ENCODE measurements at places on chromosomes 2 and 18.

DNA sequence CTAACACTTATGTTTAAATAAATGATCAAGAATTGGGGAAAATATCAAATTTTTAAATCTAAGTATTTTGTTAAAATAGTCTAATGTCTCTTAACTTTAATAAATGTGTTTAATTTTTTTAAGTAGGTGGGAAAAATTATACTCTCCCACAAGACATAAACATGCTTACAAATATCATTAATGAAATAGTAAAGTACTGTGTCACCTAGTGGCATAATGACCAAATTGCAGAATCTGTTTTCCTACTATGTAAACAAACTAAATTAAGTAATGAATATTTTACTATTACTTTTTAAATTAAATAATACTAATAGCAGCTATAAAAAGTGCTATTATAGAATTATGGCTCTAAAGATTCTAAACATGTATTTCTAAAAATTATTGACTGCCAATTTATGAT lies 52.0 kb upstream of the CHAC2 start:
- DNase-seq, result no peak

DNA sequence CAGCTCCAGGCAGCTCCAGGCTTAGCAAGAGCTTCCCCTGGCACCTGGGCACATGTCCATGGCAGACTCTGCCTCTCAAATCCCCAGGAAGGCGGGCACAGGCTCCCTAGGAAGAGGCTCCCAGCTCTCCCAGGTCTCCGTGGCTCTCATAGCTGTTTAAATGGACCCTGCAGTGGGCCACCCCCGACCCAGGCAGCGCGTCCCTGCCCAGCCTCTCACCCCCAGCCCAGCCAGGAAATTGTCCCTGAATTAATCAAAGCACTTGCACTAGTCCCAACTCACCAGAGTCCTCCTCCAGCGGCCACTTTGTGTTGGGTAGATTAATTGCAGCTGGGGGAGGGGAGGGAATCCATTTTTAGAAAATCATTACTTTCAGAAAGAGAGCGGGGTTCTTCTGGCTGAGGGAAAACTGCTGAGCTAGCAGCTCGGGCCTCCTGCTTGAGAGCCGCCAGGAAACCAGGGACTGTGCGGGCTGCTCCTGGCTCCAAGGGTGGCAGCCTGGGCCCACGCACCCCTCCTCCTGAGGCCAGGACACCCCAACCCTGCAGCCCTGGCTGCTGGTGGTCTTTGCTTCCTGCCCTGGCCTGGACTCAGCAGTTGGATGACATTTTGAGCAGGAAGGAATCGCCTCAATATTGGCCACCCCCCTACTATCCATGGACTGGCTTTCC lies 36.0 kb downstream of the SMAD7 start:
- DNase-seq, result no peak

- DNase-seq, result no peak
These were observed 93.8 kb downstream of the PRKCE start for GRCh38 chr2:45745231-45745630.

GRCh38 chr2:98504381-98505109 lies 59.9 kb downstream of the INPP4A start:
- no peak for DNase-seq

GRCh38 chr18:6962571-6963451 lies 154.8 kb downstream of the LAMA1 start:
- no peak for DNase-seq

GRCh38 chr2:228257379-228257778 lies 75.9 kb upstream of the SPHKAP start:
- no peak for DNase-seq

DNA sequence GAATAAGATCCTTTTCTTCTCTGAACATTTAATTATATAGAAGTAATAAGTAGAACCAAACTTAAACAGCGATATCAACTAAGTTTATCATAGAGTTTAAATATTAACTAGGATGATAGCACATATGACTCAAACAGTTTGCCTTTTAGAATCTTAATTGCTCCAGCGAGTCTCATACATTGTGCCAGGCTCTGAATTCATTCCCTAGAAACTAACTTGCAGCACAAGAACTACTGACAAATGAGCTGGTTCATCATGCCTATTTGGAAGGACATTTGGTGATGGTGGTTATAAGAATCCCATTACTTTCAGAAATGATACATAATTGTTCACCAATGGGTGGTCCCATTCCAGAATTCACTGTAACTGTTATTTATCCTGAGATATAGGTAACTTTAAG lies 1026.6 kb upstream of the DDX18 start:
- DNase-seq, result no peak

DNA sequence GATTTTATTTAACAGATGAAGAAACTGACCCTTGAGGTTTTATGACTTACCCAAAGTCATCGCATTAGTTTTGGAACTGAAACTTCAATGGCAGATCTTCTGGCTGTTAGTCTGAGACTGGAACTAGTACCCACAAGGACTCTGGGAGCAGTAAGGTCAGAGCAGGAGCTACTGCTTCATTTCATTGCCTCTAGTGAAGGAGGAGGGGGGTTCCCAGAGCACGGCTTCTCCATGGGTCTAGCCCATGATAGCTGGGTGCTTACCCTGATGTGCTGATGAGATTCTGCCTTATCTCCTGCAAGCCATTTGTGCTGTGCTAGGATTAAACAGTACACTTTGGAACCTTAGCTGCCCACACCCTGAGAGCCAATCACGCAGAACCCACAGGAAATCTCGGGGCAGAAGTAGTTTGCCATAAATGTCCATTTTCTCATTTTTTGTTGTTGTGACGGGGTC lies 5.4 kb upstream of the RNASEH1 start:
- peak; percentile 6 for DNase-seq

GRCh38 chr2:53527056-53527455 lies 240.5 kb upstream of the CHAC2 start:
- DNase-seq, result no peak

GRCh38 chr18:23320709-23321236 lies 132.3 kb upstream of the RIOK3 start:
- DNase-seq, result no peak

GRCh38 chr2:42636934-42637333 lies 68.5 kb downstream of the MTA3 start:
- DNase-seq, result no peak

- DNase-seq, result no peak
These were observed 32.2 kb upstream of the GLI2 start for GRCh38 chr2:120703330-120703994.

DNA sequence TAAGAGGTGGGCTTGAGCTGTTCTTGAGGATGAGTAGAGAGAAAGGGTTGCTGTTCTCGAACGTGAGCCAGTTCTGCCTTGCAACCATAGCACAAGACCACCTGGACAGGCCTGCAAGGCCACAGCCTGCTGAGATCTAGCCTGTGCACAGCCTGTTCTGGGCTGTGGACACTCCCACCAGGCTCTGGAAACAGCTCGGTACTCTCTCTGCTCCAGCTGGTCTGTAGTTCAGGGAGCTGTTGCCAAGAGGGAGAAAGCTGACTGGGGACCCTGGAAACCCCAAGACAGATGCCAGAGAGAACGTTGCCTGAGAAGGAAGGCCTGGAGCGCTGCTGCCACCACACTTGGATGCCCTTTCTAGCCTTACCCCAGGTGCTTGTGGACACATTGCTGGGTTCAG lies 69.8 kb downstream of the CTIF start:
- no peak for DNase-seq

GRCh38 chr2:14867853-14868252 lies 235.3 kb downstream of the LRATD1 start:
- DNase-seq, result no peak

DNA sequence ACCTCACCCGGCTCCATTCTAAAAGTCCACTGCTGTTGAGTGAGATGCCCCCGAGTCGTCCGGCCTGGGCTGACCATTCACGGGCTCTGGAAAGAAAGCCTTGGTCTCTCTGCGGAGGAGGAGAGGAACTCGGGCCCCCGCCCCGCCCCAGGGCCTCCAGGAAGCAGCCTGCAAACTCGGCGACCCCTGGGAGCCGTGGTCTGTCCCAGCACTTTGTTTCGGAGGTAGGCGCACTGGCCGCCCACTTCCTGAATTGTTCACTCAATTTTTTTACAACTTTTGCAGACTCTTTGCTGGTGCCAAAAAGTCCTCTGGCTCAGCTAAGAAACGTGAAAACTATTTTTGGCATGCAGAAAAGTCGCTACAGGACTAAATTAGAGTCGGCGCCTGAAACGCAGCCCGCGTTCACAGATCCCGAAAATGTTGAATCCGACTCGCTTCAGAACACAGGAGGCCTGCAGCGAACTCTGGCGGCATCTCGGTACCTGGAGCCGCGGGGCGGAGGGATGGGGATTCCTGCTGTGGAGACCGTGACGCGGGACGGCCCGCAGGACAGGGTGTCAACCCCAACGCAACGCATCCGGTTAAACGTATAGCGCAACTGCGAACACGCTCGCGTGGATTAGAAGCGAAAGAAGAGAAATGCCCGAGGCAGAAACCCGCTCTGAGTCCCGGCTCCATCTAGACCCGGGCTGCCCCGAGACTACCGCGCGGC lies 1.5 kb downstream of the PXDN start:
- no peak for DNase-seq

DNA sequence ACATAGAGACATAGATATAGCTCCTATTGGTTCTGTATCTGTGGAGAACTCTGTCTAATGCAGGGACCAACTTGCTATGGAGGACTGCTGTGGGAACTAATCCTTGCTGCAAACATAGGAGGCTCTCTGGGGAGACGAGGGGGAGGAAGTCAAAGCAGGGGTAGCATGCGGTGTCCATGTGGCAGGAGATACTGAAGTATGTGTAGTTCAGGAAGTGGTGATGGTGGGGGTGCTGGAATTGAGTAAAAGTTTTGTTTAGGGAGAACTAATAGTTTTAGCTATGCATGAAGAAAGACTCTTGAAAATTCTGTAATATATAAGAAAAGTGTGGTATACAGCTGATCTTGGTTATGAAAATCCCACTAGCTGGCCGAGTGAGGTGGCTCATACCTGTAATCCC lies 62.0 kb downstream of the ANKRD44 start:
- DNase-seq, result peak; percentile 80

DNA sequence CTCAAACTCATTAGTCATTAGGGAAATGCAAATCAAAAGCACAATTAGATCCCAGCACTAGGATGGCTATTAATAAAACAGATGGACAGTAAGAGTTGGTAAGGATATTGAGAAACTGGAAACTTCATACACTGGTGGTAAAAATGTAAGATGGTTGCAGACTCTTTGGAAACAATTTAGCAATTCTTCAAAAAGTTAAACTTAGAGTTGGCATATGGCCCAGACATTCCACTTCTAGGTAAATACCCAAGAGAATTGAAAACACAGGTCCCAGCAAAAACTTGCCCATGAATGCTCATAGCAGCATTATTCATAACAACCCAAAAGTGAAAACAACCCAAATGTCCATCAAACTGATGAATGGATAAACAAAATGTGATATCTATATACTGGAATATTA lies 84.9 kb upstream of the ZFP36L2 start:
- DNase-seq, result no peak

- no peak for DNase-seq
These were observed 262.7 kb downstream of the SETBP1 start for GRCh38 chr18:44943311-44943881.

GRCh38 chr2:150485871-150486538 lies 1.5 kb downstream of the RND3 start:
- no peak for DNase-seq

DNA sequence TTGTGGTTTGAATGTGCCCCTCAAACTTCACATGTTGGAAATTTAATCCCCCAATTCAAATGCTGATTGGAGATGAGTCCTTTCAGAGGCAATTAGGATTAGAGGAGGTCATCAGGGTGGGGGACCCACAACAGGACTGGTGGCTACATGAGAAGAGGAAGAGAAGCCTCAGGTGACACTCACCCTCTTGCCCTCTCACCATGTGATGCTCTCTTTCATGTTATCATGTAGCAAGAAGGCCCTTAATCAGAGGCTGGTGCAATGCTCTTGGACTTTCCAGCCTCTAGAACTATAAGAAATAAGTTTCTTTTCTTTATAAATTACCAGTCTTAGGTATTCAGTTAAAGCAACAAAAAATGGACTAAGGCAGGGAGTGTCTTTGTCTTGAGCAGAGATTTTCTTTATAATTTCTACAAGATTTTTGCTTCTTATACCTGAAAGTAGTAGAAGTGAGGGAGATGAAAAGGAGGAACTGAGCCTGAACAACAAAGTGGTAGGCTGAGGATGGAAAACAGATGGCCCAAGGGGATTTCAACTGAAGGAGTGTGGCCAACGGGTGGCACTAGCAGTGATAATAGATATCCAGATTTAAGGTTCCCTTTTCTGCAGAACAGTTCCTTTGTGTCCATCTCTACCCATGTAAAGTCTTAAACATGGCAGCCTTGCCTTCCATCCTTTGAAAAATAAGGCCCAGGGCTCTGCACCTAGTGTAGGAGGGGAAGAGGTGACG lies 49.2 kb upstream of the TGIF1 start:
- peak; percentile 51 for DNase-seq

- DNase-seq, result no peak
These were observed 16.2 kb upstream of the APOB start for GRCh38 chr2:21059885-21060610.

- DNase-seq, result no peak
These were observed 43.2 kb downstream of the PHLPP1 start for GRCh38 chr18:62758591-62758990.

DNA sequence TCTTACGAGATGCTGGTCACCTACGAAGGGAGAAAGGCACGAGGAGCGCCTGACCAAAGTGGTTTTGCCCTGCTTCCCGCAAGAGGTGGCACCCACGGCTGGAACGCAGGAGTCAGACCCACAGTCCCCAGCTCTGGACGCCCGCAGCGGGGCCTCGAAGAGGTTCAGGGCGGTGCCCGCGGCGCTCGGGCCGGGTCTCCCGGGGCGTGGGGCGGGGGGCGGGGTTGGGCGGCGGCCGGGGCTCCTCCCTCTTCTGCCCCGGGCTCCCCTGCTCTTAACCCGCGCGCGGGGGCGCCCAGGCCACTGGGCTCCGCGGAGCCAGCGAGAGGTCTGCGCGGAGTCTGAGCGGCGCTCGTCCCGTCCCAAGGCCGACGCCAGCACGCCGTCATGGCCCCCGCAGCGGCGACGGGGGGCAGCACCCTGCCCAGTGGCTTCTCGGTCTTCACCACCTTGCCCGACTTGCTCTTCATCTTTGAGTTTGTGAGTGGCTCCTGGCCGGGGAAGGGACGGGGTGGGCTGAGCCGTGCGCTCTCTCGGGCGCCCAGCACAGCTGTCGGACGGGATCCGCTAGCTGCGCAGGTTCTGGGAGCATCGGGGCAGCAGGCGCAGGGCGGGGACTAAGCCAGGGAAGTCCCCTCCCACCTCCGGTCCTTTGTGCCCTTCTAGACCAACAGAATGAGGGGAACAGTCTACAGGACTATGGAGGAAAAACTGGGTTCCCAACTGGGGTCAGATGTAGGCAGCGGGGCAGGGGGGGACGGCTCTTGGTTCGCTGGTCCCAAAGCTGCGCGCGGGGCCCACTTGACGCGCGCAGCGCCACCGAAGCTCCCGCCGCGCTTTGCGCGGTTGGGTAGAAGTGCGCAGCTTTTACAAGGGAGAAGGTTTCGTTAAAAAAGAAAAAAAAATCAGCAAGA lies at the start of gene MAL:
MAL (plus strand) TSS at position 303 of the 914 bp plus-strand sequence; CDS start at position 388, 85 bp downstream.
- DNase-seq, result no peak
